ENCODE measurements at places on chromosomes 13 and 19.
A peak's percentile ranks its signal among the peaks of the same experiment; 100 is the strongest.

DNA sequence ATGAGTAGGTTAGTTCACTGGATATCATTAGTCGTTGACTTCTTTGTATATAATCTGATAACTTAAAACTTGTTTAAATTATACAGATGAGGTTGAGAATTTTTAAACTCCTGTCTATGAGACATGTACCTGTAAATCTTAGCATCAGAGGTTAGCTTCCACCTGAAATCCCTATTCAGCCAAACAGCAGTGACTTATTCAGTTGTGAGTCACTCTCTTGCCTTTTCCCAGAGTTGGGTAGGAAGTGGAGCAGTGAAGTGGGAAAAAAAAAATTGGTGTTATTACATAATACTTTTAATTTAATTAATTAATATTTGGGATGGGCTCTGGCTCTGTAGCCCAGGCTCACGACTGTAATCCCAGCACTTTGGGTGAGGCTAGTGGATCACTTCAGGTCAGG, 32.9 kb downstream of the ZNF701 start:
- DNase-seq: no peak

- no peak for DNase-seq
Measured at GRCh38 chr13:51333826-51334225, 5.7 kb upstream of the SERPINE3 start.

DNA sequence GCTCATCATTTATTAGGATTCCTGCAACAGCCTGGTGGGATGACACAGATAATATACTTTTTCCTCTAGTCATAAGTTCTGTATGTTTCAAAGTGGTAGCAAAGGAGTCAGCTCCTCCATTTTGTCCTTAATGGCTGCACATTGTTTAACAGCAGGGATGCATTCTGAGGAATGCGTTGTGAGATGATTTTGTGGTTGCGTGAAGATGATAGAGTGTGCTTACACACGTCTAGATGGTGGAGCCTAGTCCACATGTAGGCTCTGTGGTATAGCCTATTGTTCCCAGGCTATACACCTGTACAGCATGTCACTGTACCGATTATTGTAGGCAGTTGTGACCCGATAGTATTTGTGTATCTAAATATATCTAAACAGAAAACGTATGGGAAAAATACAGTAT, 4.6 kb downstream of the SMARCA4 start:
- DNase-seq: no peak

- DNase-seq: peak; percentile 91
Measured at GRCh38 chr19:2476451-2477140, 669 bp downstream of the GADD45B start.

- peak; percentile 82 for DNase-seq
Measured at GRCh38 chr13:99415851-99416331, 85.4 kb upstream of the TM9SF2 start.

GRCh38 chr13:38412266-38412665, 62.6 kb downstream of the UFM1 start:
- DNase-seq: no peak

DNA sequence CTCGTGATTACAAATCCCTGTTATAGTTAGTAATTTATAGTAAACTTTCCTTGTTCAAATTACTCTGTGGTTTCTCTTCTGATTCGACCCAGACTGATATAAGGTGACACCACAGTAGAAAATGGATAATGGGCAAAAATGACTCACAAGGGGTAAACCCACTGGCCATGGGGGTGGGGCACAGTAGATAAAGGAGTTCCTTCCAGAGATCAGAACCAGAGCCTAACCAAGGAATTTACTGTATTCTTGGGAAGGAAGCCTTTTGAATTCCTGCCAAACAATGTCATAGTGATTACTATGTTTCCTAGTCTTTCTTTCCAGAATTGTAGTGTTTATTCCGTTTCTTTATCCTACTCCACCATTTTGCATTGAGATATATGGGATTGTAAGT, 21.9 kb downstream of the MIR17HG start:
- DNase-seq: no peak

- no peak for DNase-seq
Measured at GRCh38 chr13:95541911-95542474, 10.5 kb upstream of the CLDN10 start.

GRCh38 chr19:49857061-49857837, 6.3 kb downstream of the PTOV1 start:
- no peak for DNase-seq

DNA sequence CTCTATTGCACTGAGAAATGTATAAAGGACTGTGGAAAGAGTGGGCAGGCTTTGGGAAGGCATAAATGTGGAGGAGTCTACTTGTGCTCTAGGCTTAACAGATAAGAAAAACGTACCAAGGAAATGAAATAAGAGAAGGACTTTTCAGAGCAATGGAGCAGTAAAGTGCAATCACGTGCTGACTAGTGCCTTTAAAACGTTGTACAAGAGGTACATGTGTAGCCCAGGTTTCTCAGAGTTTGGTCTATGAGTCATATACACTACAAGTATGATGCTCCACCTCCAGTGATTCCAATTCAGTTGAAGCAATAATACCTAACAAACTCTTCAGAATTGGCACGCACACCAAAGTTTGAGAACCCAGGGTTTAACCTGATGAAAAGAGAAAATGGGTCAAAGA, 13.4 kb upstream of the FNDC3A start:
- DNase-seq: no peak

DNA sequence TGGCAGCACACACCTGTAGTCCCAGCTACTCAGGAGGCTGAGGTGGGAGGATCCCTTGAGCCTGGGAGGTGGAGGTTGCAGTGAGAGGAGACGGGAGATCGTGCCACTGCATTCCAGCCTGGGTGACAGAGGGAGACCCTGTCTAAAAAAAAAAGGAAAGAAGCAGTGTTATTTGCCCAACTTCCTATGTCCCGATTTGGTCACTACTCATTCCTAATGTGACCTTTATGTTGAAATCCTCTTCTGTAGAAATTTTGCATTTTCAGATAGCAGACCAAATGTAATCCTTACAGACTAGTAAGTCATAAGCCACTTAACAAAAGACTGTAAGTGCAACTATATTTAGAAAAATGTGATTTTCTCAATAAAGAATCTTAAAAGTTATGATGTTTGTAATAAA, 18.2 kb upstream of the STK24 start:
- DNase-seq: no peak

DNA sequence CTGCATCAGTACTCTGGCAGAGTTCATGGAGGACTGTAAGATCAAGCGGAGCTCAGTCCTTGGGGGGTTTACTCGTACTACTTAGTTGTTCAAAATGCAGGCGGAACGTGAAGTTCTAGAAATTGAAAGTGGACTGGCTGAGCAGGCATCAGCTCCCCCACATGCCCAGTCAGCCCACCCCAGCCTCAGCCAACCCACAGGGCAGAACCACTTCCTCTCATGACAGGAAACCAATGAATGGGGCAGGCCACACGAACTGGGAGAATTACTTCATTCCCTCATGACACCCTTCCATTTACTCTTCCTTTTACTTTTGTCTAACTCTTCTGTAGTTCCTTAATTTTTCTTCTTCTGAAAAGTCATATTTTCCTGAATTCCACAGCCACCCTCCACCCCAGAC, 71.9 kb downstream of the FLT1 start:
- DNase-seq: no peak

GRCh38 chr19:32720216-32720935, 809 bp downstream of the TDRD12 start:
- DNase-seq: no peak

GRCh38 chr13:106416645-106417044, 118.8 kb downstream of the EFNB2 start:
- no peak for DNase-seq

DNA sequence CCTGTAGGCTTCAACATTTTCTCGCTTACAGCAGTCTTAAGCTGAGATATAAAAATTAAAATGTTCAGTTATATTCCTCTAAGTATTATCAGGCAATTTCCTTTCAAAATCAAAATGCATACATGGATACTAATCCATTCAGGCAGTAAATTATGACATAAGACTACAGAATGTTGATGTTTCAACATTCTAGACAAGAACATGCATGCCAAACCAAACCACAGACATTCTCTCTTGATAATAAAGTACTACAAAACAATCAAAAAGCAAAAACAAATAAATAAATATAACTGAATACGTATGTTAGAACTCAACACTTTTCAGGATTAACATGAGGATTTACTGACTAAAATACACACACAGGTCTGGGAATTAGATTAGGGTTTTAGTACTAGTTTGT, 7.7 kb downstream of the DIS3 start:
- no peak for DNase-seq

All from activated CD8-positive, alpha-beta memory T cell treated with anti-CD3 and anti-CD28 coated beads for 24 hours (primary cell).